ENCODE measurements at places on chromosomes 5 and 9.

DNA sequence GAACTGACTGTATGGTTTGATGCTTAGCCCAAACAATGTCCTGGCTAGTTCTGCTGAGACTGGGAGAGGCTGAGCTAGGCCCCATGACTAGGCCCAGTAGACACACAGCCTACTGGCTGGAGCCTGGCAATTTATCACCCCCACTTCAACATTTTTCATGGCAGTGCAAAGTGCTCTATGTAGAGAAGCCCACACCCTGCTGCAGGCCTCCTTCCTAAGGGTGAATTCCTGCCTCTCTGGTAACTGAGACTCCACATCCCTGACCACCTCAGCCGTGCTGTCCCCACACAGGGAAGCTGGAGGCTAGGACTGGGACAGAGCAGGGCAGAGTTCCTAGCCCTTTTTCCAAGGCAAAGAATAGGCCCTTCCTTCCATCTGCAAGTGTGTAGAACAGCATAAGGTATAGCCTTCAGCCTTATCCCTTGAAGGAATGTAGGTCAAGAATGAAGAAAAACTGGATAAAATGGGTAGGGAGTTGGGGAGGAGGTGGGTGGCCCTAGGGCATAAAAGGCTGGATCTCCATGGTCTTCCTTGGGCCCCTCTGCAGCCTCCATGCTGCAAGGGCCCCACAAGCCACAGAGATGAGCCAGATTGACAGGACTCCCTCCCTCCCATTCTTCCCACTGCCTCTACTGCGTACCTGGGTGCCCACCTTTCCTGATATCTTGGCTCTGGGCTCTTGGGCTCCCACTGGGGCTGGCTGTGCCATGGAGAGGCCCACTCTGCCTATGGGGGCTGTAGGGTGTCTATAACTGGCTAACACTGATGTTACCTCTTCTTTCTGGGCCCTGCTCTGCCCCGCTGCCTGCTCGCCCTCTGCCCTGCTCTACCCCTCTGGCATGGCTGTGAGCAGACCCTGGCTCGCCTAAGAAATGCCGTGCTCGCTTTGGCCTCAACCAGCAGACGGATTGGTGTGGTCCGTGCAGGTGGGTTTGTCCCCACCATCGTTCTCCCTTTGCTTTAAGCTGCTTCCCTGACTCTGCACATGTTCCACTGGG is 29.8 kb downstream of the TCF7 start:
- DNase-seq = no peak

DNA sequence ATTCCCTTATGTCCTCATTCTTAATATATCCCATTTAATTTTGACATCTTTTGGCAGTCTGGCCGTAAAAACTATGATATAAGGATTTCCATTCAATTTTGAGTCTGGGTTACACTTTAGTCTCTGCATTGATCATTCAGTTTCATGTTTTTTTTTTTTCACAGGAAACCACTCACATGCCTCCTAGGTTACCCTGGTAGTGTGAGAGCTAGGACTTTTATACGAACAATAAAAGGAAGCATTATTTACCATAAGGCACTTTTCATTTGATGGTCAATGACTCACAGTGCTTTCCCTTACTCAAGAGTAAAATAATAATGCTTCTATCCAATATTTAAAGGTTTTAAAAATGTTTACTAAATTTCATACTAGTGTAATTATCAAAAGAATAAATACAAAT is 16.4 kb upstream of the DMAC1 start:
- DNase-seq = no peak

DNA sequence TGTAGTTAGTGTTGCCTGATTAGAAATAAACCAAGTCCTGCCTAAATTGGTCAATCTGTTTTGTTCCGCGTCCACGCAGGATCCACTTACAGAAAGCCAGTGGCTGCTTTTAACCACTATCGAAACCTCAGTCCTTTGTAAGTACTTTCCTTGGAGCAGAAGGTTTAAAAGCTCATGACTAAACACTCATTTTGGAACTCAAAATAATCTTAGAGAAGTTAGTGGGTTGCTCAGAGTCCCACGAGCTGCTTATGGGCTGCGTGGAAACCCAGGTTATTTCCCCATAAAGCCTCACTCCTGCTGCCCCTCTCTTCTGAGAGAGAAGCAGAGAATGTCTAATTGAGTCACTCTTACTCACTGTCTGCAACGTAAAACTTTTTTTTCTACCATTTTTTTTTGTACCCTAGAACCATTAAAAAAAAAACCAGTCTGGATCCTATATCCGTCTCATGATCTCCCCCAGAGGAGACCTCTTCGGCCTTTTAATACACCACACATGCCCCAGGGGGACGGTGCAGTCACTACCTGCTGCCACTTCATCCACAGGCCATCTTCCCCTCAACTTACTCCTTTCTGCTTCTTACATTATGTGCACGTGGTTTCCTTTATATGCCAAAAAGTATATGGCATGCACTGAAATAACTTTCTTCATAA is 7.6 kb downstream of the BASP1 start:
- no peak for DNase-seq

DNA sequence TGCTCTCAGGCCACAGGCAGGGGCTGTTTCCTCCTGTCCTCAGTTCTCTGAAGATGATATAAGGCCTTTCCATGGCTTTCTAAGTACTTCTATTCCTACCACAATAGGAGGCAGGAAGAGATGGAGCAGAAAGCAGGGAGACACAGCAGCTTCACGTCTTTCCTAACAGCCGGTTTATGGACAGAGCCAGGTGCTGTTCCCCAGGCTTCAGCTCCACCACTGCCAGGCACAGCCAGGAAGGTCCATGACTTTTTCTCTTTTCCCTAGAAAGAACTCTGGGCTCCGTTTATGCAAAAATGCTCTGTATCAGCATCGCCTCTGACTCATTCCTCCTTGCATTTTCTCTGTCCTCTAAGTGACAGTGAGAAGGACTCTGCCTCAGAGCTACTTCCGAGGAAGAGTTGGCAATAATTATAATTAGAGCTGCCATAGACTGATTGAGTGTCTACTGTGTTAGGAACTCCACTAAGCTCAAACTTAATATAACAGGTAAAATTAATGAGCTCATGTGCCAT is 478.5 kb downstream of the RASEF start:
- DNase-seq = no peak

DNA sequence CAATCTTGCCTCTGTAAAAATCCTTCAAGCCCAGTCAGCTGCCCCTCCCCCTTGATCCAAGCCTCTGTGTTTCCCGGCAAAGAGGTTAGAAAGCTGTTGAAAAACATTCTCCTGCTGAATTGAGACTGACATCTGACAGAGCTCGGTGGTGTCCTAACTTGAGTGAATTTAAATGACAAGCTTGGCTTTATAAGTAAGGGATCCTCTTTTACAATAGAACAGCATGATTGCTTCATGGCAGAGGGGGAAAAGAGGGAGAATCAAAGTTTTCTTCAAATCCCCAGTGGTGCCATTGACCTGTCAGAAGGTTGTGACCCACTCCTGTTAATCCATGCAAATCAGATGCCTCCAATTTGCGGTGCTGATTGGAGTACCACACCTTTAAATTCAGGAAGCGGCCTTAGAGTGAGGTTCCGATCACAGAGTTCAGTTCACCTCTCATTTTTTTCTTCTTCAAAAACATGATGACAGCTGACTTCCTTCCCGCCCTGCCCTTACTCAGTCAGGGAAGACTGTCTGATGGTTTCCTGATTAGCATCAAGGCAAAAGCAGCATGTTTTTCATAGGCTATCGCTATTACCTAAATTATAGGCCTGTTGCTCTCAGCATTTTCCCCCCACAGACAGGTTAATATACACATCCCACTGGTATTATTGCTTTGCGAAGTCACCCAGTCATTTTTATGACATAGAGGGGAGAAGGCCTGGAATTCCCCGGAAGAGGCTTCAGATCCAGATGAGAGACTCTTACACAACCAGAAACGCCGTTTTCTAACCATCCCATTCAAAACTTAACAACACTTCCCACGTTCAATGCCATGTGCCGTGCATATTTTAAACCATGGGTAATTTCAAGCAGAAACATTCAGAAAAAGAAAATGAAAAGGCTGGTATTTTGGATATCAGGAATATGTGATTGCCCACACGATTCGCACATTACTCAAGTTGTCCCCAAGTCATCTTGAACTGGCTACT is 141.4 kb downstream of the EBF1 start:
- no peak for DNase-seq

- no peak for DNase-seq
These were observed 259.9 kb upstream of the RASA1 start for GRCh38 chr5:87007737-87008136.

- DNase-seq = no peak
These were observed 83.2 kb downstream of the WNK2 start for GRCh38 chr9:93267091-93267541.

GRCh38 chr9:93659044-93659836 is 82.9 kb downstream of the PHF2 start:
- no peak for DNase-seq

- DNase-seq = no peak
These were observed 20.4 kb upstream of the SLC2A6 start for GRCh38 chr9:133499132-133499891.

DNA sequence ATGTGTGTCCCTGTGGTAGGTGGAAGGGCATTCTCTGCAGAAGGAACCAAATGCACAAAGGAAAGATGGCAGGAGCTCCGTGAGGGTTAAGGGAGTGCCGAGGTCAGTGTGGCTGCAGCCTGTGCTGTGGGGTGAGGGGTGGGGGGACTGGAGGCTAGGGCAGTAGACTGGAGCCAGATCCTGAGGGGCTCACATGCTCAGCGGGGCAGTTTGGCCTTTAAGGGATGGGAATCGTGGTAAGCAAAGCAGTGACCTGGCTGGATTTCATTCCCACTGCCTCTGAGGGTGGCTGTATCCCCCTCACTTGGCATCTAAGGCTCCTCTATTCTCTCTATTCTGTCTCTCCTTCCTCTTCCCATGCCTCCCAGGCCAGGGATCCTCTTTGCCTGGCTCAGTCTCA is 15.6 kb downstream of the PITX1 start:
- no peak for DNase-seq

- DNase-seq = no peak
These were observed 603.3 kb downstream of the KIF4B start for GRCh38 chr5:155616779-155617392.

- no peak for DNase-seq
These were observed 100.4 kb downstream of the ANKH start for GRCh38 chr5:14771189-14771588.

DNA sequence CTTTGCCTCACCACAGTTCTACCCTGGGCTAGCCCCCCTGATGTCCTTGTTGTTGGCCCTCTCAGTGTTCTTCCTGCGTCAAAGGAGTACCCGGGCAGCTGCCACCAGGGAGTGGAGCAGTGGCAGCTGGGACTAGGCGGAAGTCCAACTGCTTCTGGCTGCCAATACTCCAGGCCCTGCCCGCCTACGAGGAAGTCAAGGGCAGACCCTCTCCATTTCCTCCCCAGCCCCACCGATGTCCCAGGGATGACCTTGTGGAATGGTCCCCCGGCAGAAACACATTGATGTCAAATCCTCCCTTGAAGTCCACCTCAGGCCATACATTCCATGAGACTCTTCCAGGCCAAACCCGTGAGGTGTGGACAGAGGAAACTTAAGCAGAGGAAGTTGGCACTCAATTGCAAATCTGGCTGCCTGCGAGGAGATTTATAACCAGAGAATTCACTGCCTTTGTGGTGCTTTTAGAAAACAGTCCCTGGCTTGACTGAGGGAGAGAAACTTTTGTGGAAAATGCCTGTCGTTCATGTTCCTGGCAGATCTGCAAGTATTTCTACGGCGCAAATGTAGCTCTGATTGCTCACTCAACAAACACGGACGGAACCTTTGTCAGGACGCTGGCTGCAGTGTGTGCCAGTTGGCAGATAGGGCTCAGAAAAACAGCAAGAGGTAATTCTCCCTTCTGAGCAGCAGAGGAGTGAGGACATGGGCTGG is 339.7 kb downstream of the RAB3C start:
- no peak for DNase-seq

- DNase-seq = no peak
These were observed 1280.2 kb upstream of the C9orf72 start for GRCh38 chr9:28853477-28853876.

DNA sequence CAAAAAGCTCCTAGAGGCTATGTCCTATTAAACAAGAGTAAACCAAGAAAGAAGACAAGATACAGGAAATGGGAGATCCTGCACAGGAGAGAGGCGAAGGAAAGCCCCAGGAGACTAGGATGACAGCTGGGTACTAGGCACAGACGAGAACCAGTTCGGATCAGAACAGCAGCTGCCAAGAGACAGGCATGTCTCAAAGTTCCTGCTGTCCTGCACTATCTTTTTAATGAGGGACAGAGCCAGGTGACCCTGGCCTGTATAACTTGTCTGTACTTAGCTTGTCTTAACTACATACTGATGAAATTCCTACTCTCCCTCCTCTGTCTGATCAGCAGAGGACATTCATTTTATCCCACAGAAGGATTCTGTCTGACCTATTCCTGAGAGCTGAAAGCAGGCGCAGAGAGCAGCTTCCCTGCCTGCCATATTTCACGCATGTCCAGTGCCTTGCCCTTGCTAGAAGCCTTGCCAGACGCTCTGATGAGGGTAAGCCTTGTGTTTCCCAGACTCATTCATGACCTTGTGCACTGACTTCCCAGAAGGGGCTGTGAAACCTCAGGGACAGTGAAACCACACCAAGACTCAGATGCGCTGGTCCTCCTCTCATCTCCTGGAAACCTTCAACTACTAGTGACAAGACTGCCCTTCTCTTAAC is 24.7 kb downstream of the TSC1 start:
- DNase-seq = no peak

- peak; percentile 33 for DNase-seq
These were observed 128.4 kb upstream of the TRPM3 start for GRCh38 chr9:71249729-71250317.

GRCh38 chr5:113232221-113232620 is 202.6 kb downstream of the TSSK1B start:
- DNase-seq = no peak

- no peak for DNase-seq
These were observed 47.3 kb upstream of the SUB1 start for GRCh38 chr5:32538031-32538547.

DNA sequence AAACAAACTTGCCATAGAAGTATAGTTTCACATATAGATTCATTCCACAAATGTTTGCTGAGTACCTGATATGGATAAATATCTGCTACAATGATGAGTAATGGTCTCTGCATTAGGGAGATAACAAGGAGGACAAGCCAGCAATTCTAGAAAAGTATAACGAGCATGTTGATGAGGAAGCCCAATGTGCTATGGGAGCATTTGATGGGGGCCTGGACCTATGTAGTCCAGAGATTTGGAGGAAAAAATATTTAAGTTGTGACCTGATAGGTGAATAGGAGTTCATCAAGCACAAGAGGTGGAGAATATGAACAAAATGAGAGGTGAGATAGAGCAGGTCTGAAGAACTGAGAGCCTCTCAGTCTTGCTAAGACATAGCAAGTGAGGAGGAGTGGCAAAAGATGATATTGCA is 14.4 kb upstream of the TMEM245 start:
- DNase-seq = no peak

GRCh38 chr5:135243556-135244285 is 155.3 kb downstream of the MACROH2A1 start:
- DNase-seq = no peak

GRCh38 chr5:142506046-142506445 is 179.8 kb downstream of the FGF1 start:
- DNase-seq = no peak

GRCh38 chr9:81116340-81117137 is 572.8 kb downstream of the TLE1 start:
- no peak for DNase-seq

GRCh38 chr9:107292821-107293542 is 9.9 kb downstream of the RAD23B start:
- DNase-seq = no peak

GRCh38 chr5:67350618-67351201 is 154.1 kb upstream of the CD180 start:
- DNase-seq = no peak
